ENCODE measurements at places on chromosomes 6 and 20.
A peak's percentile ranks its signal among the peaks of the same experiment; 100 is the strongest.

DNA sequence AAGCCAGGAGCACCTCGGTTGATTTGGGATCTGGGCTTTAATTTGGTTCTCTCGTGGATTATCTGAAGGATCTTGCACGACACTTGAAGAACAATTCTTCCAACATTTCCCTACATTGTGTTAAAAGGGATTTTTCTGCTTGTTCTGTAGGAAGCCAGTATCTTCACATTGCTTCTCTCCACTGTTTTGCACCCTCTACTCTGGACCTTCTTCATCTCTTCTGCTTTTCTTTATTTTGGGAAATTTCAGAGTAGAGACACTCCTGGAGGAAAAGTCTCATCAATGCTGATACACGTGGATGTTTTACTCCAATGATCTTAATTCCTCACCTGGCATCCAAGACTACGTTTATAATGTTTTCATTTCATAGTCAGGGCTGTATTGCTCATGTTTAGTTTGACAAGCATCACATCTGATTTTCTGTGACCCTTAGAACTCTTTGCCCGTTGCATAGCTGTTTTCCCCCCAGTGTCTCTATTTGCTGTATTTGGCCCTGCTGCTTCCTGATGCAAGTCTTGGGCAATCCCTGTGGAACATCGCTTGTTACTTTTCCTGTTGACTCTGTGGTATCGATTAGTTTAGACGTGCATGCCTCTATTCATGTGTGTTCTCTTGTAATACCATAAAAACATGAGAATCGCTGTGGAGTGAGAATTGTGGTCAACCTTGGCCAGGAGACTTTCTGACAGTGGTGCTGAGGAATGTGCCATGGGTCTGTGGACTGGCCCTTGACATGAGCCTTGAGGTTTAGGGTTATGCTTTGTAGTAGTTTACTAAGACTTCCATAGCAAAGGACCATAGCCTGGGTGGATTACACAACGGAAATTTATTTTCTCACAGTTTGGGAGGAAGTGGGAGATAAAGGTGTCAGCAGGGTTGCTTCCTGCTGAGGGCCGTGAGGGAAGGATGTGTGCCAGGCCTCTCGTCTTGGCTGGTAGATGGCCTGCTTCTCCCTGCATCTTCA is 12.5 kb downstream of the PLCB1 start:
- peak; percentile 90 for DNase-seq

DNA sequence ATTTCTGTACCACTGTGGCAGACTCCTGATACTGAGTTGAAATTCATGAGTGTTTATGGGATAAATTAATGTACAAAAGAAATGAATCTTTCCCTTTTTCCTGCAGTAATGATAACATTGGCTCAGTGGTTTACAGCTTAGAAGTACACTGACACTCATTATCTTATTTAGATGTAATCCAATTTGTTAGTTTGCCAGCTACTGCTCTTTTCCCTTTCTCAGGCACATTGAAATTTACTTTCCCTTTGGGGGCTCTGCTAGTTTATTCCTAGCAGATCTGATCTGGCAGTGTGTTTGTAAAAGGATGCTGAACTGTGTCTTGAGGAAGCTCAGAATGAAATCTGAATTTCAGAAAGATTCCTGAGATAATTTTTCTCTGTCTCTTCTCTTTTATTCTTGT is 3.0 kb downstream of the CEP250 start:
- no peak for DNase-seq

- DNase-seq, result no peak
Measured at GRCh38 chr6:160426136-160426535, 78.0 kb downstream of the SLC22A3 start.

- no peak for DNase-seq
Measured at GRCh38 chr20:57078116-57078515, 188.3 kb downstream of the BMP7 start.

DNA sequence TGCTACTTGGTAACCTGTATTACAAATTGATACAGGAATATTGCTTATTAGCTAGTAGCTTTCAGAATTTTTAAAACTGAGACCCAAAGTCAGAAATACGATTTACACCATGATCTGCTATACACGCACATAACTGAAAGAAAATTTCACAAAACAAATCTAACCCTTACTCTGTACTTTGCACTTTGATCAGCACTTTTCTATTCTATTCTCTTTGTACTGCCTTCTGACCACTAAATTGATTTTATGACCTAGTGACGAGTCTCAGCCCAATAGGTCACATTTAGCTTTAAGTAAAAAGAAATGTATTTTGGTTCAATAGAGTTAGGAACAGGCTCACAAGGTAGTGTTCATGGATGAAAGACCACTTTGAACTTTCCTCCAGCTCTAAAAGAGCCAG is 252.5 kb downstream of the TBX18 start:
- DNase-seq, result no peak

DNA sequence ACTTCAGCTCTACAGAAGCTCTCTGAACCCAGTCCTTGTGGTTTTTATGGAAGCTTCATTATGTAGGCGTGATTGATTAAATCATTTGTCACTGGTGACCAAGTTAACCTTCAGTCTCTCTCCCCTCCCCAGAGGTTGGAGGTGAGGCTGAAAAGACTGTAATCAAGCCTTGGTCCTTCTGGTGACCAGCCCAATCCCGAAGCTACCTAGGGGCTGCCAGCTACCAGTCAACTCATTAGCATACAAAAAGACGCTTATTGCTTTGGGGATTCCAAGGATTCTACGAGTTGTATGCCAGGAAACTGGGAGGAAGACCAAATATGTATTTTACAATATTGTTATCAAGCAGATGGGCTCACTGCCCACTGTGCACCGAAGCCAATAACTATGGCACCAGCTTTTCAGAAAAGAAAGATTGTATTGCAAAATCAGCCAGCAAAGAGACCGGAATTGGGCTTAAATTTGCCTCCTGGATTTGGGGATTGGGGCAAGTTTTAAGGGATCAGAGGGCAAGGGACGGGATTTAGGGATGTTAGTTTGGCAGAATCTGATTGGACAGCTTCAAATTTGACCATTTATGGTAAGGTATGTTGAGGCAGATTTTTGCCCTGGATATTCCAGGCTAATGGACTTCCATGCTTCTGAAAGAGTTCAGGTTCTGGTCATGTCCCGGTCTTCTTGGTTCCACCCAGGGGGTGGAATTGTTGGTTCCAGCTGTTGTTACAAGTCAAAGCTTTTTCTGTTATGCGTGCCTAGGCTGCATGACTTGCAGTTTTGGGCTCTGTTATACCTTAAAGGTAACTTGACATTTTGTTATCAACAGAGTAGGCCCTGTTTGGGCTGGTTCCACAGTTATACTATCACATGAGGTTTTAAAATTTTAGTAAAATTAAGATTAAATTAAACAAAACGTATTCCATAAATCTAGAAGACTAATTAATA is 167.4 kb downstream of the COL9A1 start:
- DNase-seq, result no peak

GRCh38 chr6:156065849-156066248 is 610.2 kb upstream of the NOX3 start:
- DNase-seq, result no peak

DNA sequence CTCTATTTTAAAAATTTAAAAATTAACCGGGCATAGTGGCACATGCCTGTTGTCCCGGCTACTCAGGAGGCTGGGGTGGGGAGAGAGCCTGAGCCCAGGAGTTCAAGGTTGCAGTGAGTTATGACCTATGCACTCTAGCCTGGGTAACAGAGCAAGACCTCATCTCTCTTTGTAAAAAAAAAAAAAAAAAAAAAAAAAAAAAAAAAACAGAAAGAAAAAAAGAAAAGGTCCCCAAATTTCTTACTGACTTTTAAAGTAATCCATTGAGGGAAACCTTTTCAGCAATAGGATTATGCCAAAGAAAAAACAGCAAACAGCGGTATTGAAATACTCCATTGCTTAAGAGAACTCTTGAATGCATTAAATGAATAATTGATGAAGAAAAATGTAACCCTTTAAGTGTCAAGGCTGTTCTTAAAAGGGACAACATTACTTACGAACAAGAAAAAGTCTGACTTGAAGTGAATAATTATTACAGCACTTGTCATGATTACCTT is 6.0 kb upstream of the DNAAF9 start:
- DNase-seq, result no peak

DNA sequence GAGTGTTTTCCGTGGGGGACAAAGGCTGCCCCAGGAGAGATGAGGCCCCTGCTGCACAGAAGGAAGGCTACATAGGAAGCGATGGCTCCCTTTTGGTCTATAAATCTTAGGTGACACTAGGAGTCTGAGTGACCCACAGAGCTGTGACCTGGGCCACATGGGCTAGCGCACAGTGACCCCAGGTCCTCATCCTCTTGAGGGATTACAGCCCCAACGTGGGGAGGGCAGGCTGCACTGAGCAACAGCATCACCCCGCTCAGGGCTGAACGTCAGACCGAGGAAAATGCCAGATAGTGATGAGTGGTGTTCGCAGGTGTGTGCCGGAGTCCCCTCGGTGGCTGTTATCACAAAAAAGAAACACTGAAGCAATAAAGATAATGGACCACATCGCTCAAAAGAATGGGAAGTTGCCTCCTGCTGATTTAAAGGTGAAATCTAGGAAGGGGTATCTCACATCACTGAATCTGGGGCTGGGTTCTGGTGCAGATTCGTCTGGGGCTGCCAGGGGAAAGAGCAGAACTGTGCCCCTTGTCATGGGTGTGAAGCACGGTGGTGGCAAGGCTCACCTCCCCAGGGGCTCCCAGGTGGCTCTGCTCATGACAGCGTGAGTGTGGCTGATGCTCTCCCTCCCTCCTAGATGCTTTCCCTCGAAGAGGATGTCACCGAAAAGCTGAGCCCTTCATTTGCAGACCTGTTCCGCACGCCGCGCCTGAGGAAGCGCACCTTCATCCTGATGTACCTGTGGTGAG is 14.5 kb downstream of the SLC22A1 start:
- no peak for DNase-seq

DNA sequence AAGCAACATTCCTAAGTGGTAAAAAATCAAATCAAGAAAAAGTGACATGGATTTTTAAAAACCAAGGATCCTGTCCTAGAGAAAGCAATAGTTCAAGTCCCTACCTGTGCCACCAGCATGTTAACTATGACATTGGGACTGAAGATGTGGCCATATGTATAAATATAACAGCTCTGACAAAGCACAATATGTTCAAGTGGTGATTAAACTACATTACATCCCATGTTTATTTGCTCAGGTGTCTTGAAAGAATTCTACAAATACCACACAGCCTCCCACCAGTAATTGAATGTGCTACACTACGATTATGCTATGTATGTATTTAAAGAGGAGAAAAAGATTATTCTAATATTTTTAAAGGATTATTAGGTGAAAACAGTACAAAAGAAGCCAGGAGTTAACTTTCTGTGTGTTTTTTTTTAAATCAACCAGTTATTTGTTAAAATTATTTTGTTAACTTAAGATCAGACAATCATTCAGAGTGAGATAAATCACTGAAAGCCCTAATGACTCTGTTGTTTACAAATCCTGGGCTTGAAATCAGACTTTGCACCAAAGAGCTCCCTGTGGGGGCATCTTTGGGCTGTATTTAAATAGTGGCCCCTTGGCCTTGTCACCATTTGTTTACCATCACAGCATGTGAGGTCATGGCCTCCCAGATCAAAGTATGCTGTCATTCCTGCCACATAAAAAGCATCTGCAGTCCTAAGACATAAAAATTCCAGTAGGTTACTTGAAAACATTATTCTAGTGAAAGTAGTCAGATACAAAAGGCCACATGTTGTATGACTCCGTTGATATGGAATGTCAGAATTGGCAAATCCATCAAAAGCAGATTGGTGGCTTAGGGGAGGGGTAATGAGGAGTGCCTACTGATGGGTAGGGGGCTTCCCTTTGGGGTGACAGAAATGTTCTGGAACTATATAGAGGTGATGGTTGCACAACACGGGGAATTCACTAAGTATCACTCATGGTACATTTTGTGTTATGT is 17.1 kb downstream of the TTLL2 start:
- DNase-seq, result no peak
